CD8-positive, alpha-beta T cell (primary cell): ENCODE measurements at places on chromosomes 6 and 20. TPM values are rescaled to one million over a fixed set of nuclear protein-coding genes. Genes with fewer than 3 reads are reported as not detected.

GRCh38 chr6:71038711-71039344 lies 82.0 kb upstream of the B3GAT2 start:
- DNase-seq = no peak

- DNase-seq = no peak
Observed at GRCh38 chr6:155351273-155352129, 37.2 kb upstream of the TFB1M start.

DNA sequence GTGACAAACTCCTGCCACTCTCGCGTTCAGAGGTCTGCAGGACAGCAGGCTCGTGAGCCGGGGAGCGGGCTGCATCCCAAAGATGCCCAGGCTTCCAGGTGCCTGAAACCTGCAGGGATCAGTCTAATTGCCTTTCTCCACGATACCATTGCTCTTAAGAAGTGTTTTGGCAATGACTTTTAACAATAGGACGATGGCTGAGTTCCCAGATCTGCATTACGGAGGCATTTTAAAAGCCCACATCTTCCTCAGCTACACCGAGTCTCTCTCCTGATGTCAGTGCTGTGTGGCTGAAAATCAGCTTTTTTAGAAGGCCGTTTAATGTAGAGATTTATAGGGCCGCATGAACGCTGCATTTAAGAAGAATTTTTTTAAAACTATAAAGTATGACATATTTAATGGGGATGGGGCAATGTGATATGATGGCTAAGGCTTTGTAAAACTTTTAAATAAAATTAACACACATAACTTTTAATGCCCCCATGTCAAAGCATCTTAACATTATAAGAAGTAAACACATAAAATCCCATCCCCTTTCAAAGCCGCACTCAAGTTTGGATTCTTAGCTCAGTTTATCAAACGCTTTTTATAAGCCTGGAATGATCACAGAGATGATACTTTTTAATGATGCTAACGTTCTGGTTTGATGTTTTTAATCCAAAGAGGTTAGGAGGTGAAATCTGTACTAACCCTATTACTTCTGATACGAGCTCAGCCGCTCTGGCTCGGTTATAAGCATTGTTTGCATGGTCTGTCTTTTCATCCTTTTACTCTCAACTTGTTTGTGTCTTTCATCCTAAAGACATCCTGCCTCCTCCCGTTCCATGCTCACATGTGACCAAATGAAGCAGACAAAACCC lies 386.0 kb downstream of the SMOC2 start:
- no peak for DNase-seq

GRCh38 chr6:169141671-169142537 lies 111.7 kb downstream of the THBS2 start:
- no peak for DNase-seq

- DNase-seq = no peak
Observed at GRCh38 chr6:154986787-154987235, 8.3 kb upstream of the TIAM2 start.

- no peak for DNase-seq
Observed at GRCh38 chr6:75183099-75183541, 22.7 kb downstream of the COL12A1 start.

DNA sequence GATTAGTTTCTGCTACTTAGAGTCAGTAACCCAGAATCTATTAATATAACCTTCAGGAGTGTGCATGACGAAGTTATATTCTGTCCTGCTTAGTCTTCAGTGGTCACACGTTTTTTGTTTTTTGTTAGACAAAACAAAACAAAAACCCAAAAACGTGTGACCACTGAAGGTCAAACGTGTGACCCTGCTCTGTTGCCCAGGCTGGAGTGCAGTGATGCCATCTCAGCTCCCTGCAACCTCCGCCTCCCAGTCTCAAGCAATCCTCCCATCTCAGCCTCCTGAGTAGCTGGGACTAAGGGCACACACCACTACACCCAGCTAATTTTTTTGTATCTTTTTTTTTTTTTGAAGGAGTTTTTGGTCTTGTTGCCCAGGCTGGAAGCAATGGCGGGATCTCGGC lies 142.4 kb downstream of the BCAS1 start:
- DNase-seq = no peak

DNA sequence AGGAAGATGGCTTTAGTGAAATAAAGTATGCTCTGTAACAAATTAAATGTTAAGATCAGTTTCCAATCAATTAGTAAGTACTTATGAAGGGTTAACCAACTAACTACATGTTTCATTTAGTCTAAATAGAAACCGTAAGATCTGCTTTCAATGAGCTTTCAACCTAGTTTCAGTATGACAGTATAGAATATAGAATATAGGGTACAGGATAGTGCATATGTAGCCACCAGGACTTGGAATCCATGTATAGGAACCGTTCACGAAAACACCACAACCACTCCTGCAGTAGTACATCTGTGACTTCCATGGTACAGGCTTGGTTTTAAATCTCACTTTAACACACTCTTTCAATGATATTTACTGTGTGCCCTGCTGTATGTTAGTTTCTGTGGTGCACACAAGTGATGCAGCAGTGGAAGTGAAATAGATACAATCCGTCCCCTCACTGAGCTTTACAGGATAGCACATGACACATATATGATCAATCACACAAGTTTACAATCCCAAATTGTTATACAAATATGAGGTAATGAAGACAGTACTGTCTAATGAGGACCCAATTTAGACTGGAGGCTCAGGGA lies 479.7 kb upstream of the MARCKS start:
- DNase-seq = no peak

- no peak for DNase-seq
Observed at GRCh38 chr6:71887744-71888230, 1.4 kb downstream of the RIMS1 start.

DNA sequence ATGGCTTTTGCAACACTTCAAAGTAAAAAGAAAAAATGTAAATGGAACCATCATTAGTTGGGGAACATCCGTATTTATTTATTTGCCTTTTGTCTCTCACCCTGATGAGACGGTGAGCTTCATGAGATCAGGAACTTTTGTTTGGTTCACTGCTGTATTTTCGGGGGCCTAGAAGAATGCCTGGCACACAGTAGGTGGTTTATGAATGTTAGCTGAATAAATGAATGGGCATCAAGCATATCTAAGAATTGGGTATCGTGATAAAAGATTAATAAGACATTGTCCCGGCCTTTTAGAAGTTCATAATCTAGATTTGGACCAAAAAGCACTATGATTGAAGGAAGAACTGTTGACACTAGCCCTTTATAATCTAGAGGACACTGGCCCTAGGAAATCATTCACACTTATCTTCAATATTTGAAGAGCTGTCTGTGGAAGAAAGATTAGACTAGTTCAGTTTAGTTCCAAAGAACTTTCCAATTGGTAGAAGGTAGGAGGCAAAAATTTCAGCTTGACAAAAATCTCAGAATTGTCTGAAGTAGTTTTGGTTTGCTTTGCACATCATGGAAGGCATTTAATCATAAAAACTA lies 70.3 kb upstream of the CD83 start:
- DNase-seq = no peak

GRCh38 chr6:23013776-23014175 lies 444.4 kb downstream of the HDGFL1 start:
- DNase-seq = no peak

GRCh38 chr6:94177429-94177828 lies 758.1 kb upstream of the EPHA7 start:
- DNase-seq = no peak

- DNase-seq = no peak
Observed at GRCh38 chr6:19880066-19880465, 42.9 kb downstream of the ID4 start.

DNA sequence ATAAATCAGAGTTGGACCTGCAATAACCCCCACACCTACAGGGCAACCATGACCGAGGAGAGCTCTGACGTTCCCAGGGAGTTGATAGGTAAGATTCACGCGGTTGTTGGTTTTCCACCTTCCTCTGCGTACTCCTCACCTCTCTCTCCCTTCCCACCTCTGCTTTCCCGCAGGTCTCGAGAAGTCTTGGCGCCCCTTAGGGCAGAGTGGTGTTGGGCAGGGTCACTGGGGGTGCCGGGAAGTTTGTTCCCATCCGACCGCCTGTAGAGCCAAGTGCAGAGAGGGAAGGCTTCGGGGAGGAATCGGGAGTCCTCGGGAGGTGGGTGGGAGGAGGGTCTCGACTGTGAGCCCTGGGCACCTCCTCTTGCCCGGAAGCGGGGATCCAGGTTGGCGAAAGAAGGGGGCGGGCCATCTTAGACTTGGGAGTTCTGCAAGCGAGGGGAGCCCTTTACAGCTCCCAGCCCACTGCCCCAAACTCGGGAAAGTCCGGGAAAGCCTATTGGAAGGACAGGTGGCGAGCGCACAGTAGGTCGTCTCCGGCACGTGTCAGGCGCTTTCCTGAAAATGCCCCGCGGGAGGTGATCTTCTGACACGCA lies 672 bp downstream of the CARMIL1 start:
- no peak for DNase-seq

DNA sequence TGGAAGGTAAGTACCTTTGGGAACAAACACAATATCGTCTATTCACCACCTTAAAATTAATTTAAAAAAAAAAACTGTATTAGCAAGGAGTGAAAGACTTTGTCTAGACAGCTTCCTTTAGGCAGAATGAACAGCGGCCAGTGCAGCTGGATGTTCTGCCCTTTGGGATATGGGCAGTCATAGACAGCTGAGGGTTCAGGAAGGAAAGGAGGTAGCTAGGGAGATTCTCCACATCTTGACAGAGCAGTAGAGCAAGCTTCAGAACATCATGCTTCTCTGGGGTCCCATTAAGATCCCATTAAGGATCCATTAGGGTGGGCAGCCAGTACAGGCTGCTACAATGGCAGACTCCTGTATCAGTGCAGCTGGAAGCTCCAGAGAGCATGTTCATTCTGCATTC lies 46.5 kb upstream of the PLCB4 start:
- DNase-seq = no peak

GRCh38 chr6:157549468-157549745 lies 168.4 kb downstream of the ZDHHC14 start:
- no peak for DNase-seq

- no peak for DNase-seq
Observed at GRCh38 chr6:125853168-125853567, 62.4 kb downstream of the NCOA7 start.

DNA sequence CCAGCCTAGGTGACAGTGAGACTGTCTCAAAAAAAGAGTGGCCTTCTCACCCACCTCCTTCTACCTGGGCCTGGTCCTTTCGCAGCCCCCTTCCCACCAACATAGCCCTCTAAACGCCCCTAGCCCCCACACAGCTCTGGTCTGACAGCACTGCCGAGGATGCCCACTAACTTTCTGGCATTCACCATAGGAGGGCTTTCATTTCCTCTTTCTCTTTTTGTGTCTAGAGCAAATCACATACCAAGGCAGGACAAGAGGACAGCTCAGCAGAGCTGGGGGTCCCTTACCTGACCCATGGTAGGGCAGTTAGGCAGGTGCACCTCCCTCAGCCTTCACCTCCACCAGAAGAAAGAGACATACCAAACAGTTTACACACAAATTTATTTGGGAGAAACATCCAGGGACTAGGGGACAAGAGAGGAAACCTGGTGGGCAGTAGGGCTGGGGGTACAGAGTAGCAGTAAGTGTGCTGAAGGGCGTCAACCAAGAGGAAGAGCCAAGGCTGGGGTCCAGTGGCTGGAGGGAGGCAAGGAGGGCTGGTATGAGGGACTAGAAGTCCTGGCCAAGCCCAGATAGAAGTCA lies 4.5 kb downstream of the LY6G5C start:
- no peak for DNase-seq

GRCh38 chr6:20433321-20433720 lies 31.6 kb downstream of the E2F3 start:
- no peak for DNase-seq

DNA sequence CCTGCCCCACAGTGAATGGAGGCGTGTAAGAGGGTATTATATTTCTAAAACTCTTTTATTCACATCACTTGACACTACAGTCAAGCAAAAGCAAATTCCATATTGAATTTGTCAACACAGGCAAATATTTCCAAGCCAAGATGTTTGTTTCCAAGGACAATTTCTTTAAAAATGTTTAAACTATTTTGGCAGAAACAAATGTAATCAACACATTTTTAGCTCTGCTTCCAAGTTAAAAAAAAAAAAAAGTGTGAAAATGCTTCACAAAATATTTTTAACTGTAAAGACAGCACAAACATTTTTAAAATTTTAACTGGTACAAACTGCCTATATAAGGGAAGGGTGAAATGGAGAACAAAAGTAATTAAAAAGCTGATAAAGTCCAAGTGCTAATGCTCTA lies 44.9 kb upstream of the DST start:
- no peak for DNase-seq

- no peak for DNase-seq
Observed at GRCh38 chr6:23350752-23351453, 775.1 kb upstream of the NRSN1 start.

- DNase-seq = no peak
Observed at GRCh38 chr20:22771706-22772105, 187.3 kb upstream of the FOXA2 start.

GRCh38 chr6:152909241-152909640 lies 73.6 kb downstream of the FBXO5 start:
- DNase-seq = no peak

- no peak for DNase-seq
Observed at GRCh38 chr6:44254191-44255104, 2.9 kb downstream of the SLC35B2 start.

DNA sequence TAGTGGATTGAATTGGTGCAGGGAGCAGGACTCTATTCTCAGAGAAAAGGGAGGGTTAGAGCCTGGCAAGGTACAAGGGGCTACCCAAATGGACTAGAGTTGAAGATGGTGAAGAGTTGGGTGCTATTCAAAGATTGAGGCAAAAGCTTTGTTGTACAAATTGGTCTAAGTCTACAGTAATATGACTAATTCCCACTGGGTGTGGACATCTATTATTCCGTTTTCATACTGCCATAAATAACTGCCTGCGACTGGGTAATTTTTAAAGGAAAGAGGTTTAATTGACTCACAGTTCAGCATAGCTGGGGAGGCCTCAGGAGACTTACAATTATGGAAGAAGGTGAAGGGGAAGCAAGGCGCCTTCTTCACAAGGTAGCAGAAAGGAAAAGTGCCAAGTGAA lies 266.3 kb downstream of the TPBG start:
- no peak for DNase-seq

DNA sequence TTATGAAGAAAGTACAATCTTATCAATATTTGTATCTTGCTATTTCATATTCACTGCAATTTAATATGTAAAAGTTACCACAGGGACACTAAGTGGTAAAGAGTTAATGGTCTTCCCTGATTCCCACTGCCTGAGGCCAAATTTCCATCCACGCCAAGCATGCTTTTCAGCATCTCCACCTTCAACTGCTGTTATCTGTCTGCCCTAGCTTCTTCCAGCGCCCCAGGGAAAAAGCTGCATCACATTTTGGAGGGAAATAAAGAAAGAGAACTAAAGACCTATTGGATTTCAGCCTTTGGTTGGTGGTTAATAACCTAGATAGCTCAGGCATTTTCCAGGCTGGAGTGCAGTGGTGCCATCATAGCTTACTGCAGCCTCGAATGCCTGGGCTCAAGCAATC lies 61.3 kb upstream of the NKX2-2 start:
- DNase-seq = no peak

GRCh38 chr20:49519777-49520359 lies 37.4 kb upstream of the KCNB1 start:
- no peak for DNase-seq

The CST5 gene
- not detected for total RNA-seq

The ENPP5 gene
- 0.33 TPM for total RNA-seq

The PKIB gene
- total RNA-seq = not detected

The PNPLA1 gene
- total RNA-seq = not detected

The RBBP8NL gene
- total RNA-seq = not detected

The FRMD1 gene
- not detected for total RNA-seq

The PDYN gene
- total RNA-seq = not detected

The RAET1L gene
- not detected for total RNA-seq

The BNIP5 gene
- total RNA-seq = not detected

The BPIFB2 gene
- not detected for total RNA-seq

The GJA10 gene
- not detected for total RNA-seq

The WFDC10A gene
- not detected for total RNA-seq

The ZSCAN23 gene
- total RNA-seq = not detected

The RBM24 gene
- total RNA-seq = 2.6 TPM

The TREML1 gene
- not detected for total RNA-seq
